ENCODE measurements at places on chromosomes 1 and 21. TPM values are rescaled to one million over a fixed set of nuclear protein-coding genes. Genes with fewer than 3 reads are reported as not detected.

DNA sequence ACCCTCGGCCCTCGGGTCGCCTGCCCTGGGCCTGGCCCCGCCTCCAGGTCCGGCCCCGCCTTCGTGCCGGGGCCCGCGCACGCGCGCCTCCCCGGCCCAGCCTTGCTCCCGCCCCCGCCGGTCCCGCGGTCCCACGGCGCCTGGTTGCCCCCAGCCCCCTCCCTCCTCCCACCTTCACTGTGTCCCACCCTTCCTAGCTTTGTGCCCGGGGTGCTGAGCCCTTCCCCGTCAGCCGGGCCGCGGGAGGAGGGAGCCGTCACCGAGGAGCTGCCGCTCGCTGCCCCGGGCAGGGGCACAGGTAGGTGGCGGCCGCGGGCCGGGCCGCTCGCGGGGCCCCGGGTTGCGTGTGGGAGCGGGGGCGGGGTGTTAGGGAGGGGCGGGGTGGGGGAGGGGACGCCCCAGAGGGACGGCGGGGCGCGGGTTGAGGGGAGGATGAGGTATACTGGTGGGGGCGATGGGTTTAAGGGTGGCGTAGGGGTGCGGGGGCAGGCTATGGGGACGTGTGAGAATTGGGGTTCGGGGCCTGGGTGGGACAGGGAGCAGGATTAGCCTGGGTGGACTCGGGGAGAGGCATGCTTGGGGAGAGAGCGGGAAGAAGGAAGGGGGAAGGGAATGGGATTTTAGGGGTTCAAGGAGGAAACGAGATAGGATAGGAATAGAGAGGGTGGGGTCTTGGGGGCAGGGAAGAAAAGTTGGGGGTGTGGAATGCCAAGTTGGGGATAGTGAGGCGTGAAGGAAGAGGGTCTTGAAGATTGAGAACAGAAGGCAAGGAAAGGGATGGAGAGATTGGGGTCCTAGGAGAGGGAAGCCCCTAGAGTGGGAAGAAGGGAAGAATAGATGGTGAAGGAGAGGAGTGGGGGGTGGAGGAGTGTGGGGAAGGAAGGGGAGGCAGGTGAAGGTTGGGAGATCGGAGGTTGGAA, at the start of gene LRRC42:
TSS of gene LRRC42 (plus strand) at position 99 of the 920 bp plus-strand sequence. CDS start 5,650 bp downstream, outside the sequence.
- peaks cover 16% of the 10 kb centered on the region for H3K36me3 ChIP-seq
- H3K4me1 ChIP-seq, result peaks cover 44% of the 10 kb centered on the region
- peak within 1 kb of the TSS; percentile 98 for H3K4me3 ChIP-seq
- no peak for DNase-seq
- no peaks in the 10 kb centered on the region for H3K27me3 ChIP-seq

DNA sequence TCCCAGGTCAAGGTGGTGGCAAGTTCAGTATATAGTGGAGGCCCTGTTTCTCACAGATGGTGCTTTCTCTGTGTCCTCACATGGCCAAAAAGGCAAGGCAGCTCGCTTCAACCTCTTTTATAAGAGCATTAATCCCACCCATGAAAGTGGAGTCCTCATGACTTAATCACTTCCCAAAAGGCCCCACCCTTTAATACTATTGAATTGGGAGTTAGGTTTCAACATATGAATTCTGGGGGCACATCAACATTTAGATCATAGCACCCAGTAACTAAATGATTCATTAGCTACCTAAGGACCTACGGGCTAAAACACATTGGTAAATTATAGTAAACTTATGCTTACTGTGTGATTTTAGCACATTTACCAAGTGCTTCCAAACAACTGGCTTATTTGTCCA, 317.9 kb downstream of the LTN1 start:
- no peaks in the 10 kb centered on the region for H3K4me1 ChIP-seq
- no peaks in the 10 kb centered on the region for H3K27me3 ChIP-seq
- no peak overlapping the region for H3K27ac ChIP-seq
- no peak overlapping the region for H3K4me3 ChIP-seq

GRCh38 chr1:115501476-115501875, 140.3 kb upstream of the VANGL1 start:
- H3K27ac ChIP-seq, result no peak overlapping the region
- no peaks in the 10 kb centered on the region for H3K27me3 ChIP-seq
- no peaks in the 10 kb centered on the region for H3K36me3 ChIP-seq
- no peak for DNase-seq
- peaks cover 33% of the 10 kb centered on the region for H3K4me1 ChIP-seq
- H3K4me3 ChIP-seq, result no peak overlapping the region

DNA sequence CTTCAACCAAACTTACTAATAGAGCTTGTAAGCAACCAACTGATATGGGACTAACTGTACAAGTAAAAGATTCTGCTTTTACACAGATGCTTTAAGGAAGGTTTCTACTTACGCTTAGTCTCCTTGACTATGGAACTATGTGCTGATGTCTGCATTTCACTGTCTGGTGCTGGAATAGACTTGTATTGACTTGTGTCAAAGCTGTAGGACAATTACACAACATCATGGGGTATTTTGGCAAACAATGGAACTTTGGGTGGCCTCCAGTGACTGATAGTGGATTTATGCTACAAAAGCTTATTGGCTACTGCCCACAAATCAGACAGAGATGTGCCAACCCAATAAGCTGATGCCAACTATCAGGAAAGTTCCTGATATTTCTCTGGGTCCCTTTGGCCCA, 10.6 kb downstream of the CBR1 start:
- no peaks in the 10 kb centered on the region for H3K27me3 ChIP-seq
- no peaks in the 10 kb centered on the region for H3K4me1 ChIP-seq
- no peak overlapping the region for H3K27ac ChIP-seq
- H3K4me3 ChIP-seq, result no peak overlapping the region
- H3K36me3 ChIP-seq, result no peaks in the 10 kb centered on the region
- no peak for DNase-seq

DNA sequence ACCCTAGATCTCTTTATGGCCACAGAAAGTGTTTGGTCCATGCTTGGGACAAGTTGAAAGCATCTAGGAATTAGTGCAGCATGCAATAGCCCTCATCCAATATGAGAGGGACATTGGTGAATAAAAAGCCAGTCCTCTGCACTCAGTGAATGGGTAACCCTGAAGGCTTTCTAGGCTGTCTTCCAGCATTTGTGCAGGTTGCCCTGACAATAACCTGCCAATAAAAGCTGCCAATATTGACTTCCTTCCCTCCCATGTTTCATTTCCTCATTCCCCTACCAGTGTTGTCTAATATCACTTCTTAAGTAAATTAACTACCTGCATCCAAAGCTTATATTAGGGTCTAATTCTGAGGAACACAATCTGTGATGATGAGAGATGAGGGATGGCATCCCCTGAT, 563.6 kb upstream of the NEGR1 start:
- no peaks in the 10 kb centered on the region for H3K27me3 ChIP-seq
- H3K4me3 ChIP-seq, result no peak overlapping the region
- no peaks in the 10 kb centered on the region for H3K4me1 ChIP-seq
- H3K36me3 ChIP-seq, result no peaks in the 10 kb centered on the region

CD84 gene
- total RNA-seq, result not detected

DTL gene
- total RNA-seq, result 22.5 TPM

NEK7 gene
- 67.4 TPM for total RNA-seq

BRINP3 gene
- not detected for total RNA-seq

All from PC-9 (cell line).